ENCODE measurements at places on chromosomes 11 and 22.

DNA sequence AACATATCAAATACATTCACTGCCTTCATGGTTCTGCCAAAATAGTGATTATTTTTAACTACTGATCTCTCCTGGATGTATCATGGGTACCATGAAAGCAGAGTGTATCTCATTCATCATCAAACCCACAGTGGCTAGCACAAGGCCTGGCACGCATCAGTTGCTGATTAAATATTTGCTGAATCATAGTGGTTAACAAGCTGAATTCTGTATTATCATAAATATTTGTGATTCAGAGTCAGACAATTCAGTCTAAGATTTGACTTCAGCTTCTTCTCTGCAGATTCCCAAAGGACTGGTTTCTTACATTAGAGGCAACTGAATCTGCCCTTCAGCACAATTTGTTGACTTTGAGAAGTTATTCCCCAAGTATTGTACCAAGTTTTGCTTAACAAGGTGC lies 715.8 kb upstream of the LRRC4C start:
- H3K27me3 ChIP-seq, result no peaks in the 10 kb centered on the region
- H3K4me3 ChIP-seq, result no peak overlapping the region

DNA sequence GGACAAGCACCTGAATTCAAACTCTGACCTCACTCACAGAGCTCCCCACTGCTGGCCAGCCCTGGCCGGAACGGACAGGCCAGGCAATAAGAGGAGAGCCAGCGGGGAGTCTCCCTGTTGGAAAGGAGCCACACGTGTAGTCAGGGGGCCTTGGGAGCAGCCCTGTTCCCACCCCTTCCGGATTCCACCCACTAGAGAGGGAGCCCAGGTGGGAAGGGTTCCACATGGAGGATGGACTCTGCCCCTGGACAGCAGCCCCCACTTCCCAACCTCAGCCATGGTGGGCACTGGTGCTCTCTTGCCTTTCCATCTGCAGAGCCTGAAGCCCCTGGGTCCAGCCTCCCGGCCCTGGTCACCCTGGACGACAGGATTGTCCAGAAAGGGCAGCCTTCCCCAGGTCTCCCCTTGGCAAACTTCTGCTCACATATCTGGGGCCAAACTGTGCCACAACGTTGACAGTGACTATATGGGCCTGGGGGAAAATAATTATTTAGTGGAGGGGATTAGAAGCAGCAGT lies 7.5 kb upstream of the APOBEC3A start:
- DNase-seq, result no peak
- peaks cover 44% of the 10 kb centered on the region for H3K4me1 ChIP-seq
- H3K27ac ChIP-seq, result no peak overlapping the region
- H3K4me3 ChIP-seq, result no peak overlapping the region

GRCh38 chr11:69486773-69487291 lies 5.4 kb downstream of the LINC01488 start:
- no peak overlapping the region for H3K27ac ChIP-seq
- no peak overlapping the region for H3K4me3 ChIP-seq
- H3K27me3 ChIP-seq, result no peaks in the 10 kb centered on the region
- H3K4me1 ChIP-seq, result no peaks in the 10 kb centered on the region

GRCh38 chr11:104191124-104191523 lies 27.2 kb upstream of the PDGFD start:
- H3K4me3 ChIP-seq, result no peak overlapping the region
- DNase-seq, result no peak
- no peaks in the 10 kb centered on the region for H3K27me3 ChIP-seq
- H3K27ac ChIP-seq, result no peak overlapping the region

DNA sequence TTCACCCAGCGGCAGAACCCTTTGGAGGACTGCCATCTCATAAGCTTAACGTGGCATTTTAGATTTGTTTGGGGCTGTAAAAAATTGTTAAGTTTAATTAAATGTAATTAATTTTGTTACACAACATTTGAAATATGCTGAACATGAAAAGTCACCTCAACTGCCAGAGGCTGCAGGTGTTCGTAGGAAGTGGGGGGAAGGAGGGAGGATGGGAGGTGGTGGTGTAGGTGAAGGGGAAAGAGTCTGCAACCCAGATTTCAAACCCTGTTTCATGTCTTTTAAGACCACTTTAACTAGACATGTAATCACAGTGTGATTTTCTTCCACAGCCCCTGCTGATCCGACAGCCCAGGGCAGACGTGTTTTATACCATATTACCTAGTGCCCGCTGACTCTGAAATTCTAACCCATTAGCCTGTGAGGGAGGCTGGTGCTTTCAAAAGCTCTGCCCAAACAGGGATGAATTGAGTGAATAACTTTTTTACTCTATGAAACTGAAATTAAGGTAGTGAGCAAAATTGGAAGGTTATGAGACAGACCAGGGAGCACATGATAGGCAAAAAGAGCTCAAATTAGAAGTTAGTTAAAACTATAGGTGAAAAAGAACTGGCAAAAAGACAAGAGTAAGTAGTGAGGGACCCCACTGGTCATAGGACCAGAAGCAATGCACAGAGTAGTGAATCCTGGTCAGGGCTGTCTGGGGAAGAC lies 279.8 kb downstream of the DDX10 start:
- no peak overlapping the region for H3K4me3 ChIP-seq
- H3K27me3 ChIP-seq, result no peaks in the 10 kb centered on the region
- H3K27ac ChIP-seq, result no peak overlapping the region
- peaks cover 6% of the 10 kb centered on the region for H3K4me1 ChIP-seq
- DNase-seq, result no peak
- peaks cover 45% of the 10 kb centered on the region for H3K36me3 ChIP-seq

- no peaks in the 10 kb centered on the region for H3K27me3 ChIP-seq
- no peaks in the 10 kb centered on the region for H3K4me1 ChIP-seq
Observed at GRCh38 chr11:1342946-1343345, 33.5 kb upstream of the TOLLIP start.

DNA sequence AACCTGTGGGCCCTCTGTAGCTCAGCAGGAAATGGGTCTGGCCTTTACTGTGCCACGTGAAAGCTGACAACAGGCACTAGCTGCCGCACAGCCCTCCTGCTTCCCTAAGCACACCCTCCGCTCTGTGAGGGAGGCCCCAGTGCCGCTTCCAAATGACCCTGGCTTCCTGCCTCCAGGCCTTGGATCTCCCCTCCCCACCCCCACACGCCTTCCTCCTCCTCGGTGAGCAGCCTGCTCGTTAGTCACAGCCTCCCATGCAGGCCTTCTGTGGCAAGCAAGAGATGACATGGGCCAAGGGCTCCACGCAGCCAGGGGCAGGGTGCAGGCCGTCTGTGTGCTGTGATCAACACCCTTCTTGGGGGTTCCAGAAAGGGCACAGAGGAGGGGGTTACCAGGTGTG lies 15.3 kb upstream of the RASL10A start:
- no peak overlapping the region for H3K4me3 ChIP-seq
- H3K36me3 ChIP-seq, result peaks cover 6% of the 10 kb centered on the region
- no peak for DNase-seq

GRCh38 chr22:32326647-32327046 lies 31.0 kb upstream of the RFPL3 start:
- H3K4me3 ChIP-seq, result no peak overlapping the region
- no peak overlapping the region for H3K27ac ChIP-seq
- no peaks in the 10 kb centered on the region for H3K27me3 ChIP-seq
- H3K4me1 ChIP-seq, result no peaks in the 10 kb centered on the region

GRCh38 chr11:126408901-126409619 lies 53.6 kb downstream of the ST3GAL4 start:
- H3K27me3 ChIP-seq, result no peaks in the 10 kb centered on the region
- DNase-seq, result no peak
- H3K4me1 ChIP-seq, result no peaks in the 10 kb centered on the region

DNA sequence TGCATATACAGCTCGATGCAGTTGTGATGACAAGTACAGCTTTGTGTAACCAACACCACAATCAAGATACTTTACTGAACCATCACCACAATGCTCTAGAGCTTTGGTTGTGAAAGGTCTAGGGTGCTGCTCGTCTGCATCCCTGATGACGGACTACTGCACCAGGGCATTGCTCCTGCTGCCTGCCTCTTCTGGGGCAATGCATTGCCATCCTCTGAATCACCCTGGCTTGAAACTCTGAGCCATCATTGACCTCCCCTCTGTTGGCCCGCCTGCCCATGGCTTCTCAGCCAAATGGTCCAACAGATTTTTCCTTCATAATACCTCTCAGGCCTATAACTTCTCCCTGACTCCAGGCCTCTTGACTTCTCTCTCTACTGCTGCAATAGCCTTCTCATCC lies 77.4 kb upstream of the CSNK2A3 start:
- H3K27me3 ChIP-seq, result no peaks in the 10 kb centered on the region
- H3K36me3 ChIP-seq, result no peaks in the 10 kb centered on the region
- no peak for DNase-seq

DNA sequence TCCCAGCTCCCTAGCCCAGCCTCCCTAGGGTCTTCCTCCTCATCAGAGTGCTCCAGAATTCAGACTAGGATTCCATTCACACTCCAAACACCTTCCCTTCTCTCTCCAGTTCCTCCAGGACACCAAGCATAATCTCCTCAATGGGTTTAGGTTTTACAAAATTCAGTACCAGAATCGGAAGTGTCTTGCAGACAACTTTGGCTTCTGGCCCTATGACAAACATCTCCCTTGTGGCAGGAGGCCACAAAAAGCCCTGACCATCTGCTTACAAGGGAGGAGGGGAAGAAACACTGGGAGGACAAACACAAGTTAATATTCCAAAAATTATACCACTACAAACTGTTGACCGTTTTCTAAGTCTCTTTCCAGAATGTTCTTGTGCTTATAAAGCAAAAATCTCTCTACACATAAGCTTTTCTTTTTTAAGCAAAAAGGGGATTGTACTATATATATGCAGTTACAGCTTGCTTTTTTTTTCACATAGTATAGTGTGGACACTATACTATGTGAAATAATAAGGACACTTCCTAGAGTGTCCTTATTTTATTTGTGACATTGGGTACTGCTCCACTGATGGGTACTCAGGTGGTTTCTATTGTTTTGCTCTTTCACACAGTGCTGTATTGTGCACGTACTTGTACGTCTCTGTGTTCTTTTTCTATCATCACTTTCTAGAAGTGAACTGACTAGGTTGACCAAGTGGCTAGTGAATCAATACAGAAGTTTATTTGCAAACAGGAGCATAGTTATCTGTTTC lies 78.7 kb downstream of the BDNF start:
- no peaks in the 10 kb centered on the region for H3K4me1 ChIP-seq
- no peaks in the 10 kb centered on the region for H3K27me3 ChIP-seq
- no peak overlapping the region for H3K4me3 ChIP-seq
- DNase-seq, result no peak
- no peak overlapping the region for H3K27ac ChIP-seq

DNA sequence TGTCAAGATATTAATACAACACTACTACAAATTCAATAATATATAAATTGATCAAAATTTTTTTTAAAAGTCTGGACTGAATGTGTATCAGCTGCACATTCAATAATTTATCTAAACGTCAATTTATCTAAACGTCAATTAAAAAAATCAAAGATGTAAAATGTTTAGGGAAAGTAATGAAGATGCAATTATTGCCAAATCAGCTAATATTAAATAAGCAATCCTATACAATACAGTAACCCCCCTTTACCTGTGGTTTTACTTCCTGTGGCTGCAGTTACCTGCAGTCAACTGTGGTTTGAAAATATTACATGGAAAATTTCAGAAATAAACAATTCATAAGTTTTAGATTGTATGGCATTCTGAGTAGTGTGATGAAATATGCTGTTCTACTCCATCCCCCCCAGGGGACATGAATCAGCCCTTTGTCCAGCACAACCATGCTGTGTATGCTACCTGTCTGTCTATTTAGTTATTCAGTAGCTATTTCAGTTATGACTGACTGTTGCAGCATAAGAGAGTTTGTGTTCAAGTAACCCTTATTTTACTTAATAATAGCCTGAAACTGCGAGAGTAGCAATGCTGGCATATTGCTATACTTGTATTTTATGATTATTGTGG lies 72.2 kb downstream of the CWF19L2 start:
- H3K27me3 ChIP-seq, result no peaks in the 10 kb centered on the region
- DNase-seq, result no peak
- H3K36me3 ChIP-seq, result peaks cover 24% of the 10 kb centered on the region
- no peak overlapping the region for H3K27ac ChIP-seq
- H3K4me3 ChIP-seq, result no peak overlapping the region
- peaks cover 14% of the 10 kb centered on the region for H3K4me1 ChIP-seq

- no peak for DNase-seq
- no peak overlapping the region for H3K27ac ChIP-seq
- no peaks in the 10 kb centered on the region for H3K36me3 ChIP-seq
- H3K4me3 ChIP-seq, result no peak overlapping the region
- peaks cover 1% of the 10 kb centered on the region for H3K27me3 ChIP-seq
- H3K4me1 ChIP-seq, result no peaks in the 10 kb centered on the region
Observed at GRCh38 chr22:19216579-19216978, 38.0 kb upstream of the SLC25A1 start.

- no peak for DNase-seq
- no peaks in the 10 kb centered on the region for H3K27me3 ChIP-seq
- H3K4me1 ChIP-seq, result no peaks in the 10 kb centered on the region
- H3K4me3 ChIP-seq, result no peak overlapping the region
- H3K27ac ChIP-seq, result no peak overlapping the region
Observed at GRCh38 chr11:12312132-12312531, 65.2 kb upstream of the PARVA start.
